Bone marrow (tissue), 2 donors: ENCODE measurements at places on chromosomes 5 and 9.

DNA sequence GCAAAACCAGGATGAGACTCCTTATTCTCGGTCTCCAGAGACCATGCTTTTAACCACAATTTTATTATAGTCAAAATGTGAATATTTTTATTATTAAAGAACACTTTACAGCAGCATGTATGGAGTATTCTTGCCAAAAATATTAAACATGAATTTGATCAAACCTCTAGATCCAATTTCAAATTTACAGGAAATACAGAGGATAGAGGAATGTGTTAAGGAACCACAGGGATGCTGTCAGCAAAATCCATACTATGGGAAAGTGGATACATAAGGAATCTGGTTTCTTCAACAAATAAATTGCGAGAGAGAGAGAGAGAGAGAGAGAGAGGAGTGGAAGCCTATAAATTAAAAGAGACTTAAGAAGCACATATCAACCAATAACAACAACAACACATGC, 348.2 kb upstream of the NUDT12 start:
- no peak for DNase-seq

- no peak for DNase-seq
Observed at GRCh38 chr5:148556835-148557234, 97.5 kb downstream of the HTR4 start.

DNA sequence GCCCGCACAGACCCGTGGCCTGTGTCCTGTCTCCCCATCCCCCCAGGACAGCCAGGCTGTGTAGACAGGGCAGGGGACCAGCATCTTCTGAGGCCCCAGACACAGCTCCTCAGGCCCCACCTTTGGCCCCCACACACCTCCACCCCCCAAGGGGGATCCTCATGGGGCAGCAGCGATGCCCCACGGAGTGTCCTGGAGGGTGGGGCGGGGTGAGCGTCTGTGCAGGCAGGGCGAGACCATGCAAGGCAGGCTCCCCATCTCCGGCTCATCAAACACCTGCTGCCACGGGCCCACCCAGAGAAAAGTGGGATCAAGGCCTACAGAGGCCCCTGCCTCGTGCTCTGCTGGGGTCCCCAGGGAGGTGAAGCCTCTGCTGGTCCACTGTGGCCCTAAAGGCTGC, 118.7 kb upstream of the FOXD4L5 start:
- no peak for DNase-seq

- no peak for DNase-seq
Observed at GRCh38 chr9:88280816-88281382, 107.3 kb upstream of the SPIN1 start.

DNA sequence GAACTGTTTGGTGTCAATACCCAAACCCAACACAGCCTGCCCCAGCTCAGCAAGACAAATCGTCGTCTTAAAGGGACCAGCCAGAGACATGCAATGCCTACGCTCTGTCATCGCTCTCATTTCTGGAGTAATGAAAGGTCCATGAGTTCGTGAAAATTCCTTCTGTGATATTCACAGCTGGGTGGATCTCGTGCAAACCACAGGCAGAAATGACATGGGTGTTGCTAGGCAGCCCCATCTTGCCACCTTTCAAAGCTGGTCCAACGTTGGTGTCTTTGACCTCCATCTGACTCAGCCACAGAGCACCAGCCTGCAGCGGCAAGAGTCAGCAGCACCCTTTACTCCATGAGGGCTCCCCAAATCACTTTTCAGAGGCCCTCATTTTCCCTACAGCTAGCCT, 215.3 kb downstream of the SLIT3 start:
- no peak for DNase-seq

GRCh38 chr9:128362774-128363173, 8.4 kb upstream of the URM1 start:
- DNase-seq: no peak

DNA sequence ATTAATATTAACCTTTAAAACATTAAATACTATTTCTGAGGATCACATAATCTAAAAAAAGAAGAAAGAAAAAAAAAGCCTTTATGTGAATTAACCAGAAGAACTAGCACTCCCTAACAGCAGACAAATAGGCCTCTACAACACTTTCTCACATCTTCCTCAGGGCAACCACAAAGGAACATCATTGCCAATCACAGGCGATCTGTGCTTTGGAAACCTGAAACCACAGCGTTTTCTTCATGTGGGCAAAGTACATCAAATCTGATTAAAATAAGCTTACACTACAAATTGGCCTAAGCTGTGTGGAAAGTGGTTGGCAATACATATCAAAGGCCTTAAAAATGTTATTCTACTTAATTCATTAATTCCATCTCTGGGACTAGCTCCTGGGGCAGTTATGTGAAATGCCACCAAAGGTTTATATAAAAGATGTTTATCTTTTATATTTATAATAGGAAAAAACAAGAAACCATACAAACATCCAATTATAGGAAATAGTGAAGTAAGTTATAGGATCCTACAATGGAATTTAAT, 184.8 kb upstream of the TBCA start:
- DNase-seq: no peak

DNA sequence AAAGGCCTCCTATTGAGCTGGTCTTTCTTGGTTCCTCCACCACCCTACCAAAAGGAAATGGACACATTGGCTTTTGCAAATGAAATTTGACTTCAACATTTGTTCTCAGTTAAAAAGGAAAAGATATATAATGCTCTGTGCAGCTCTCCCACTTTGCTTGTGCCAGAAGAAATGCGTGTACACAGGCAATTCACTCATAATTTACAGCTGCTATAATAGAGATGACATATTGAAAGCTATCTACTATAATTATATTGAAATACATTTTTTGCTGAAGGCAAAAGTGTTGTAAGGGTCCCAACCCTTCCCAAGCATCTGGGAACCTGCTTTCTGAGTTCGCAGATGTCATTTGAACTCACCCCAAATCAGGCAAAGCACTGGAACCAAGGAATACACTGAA, 173.2 kb downstream of the PBX3 start:
- DNase-seq: no peak

DNA sequence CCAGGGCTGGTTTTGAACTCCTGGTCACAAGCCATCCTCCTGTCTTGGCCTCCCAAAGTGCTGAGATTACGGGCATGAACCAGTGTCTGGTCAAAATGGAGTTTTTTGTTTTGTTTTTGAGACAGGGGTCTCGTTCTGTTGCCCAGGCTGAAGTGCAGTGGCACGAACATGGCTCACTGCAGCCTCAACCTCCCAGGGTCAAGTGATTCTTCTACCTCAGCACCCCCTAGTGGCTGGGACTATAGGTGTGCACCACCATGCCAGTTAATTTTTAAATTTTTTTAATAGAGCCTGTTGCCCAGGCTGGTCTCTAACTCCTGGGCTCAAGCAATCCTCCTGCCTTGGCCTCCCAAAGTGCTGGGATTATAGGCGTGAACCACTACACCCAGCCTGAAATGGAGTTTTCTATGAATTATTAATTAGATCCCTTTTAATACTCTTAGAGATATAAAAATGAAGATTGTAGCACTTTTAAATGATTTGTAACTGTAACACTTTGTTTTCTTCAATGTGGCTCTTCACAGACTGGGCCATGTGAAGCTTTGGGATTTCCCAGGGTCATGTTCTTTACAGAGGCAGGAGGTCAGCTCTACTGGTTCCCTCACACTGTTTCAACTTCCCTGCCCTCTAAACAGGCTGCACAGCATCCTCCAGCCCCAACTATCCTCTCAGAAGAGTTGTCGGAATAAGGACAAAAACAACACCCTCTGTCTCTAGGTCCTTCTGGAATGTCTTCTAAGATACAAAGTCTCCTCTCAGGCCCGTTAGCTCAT, 32.7 kb upstream of the SPARC start:
- DNase-seq: no peak

GRCh38 chr5:65418661-65419060, 63.1 kb downstream of the ADAMTS6 start:
- DNase-seq: no peak

DNA sequence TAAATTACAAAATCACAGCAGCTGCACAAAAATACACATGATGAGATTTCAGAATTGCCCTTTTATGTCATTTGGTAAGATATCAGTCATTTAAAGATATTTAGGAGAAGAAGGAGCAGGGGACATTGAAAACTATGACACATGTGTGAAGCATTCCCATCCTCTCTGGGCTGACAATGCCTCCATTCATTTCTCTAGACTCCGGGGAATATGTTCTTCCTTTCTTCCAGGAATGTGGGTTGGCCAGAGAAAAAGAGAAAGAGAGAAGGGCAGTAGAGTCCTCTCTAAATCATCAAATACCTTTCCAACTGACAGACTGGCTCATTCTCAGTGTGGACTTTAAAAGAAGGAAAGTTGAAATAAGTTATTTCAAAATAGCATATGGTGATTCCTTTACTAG, 205.6 kb upstream of the ADAMTSL1 start:
- no peak for DNase-seq

GRCh38 chr5:119284031-119284430, 71.8 kb upstream of the TNFAIP8 start:
- no peak for DNase-seq

DNA sequence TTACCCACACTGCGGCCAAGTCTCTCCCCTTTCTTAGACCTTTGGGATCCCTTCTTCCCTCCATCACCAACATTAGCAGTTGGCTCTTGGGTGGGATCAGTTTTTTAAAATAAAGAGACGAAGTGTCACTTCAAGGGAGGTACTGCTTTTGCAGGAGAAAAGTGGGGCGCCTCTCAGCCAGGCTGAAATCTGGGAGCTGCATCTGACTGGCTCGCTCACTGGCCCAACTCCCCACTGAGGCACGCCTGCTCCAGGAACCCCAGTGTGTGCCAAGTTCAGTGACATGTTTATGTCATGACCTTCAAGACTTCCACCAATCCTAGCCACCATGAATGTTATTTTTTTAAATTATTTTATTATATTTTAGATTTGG, 130.5 kb downstream of the MVB12B start:
- no peak for DNase-seq

DNA sequence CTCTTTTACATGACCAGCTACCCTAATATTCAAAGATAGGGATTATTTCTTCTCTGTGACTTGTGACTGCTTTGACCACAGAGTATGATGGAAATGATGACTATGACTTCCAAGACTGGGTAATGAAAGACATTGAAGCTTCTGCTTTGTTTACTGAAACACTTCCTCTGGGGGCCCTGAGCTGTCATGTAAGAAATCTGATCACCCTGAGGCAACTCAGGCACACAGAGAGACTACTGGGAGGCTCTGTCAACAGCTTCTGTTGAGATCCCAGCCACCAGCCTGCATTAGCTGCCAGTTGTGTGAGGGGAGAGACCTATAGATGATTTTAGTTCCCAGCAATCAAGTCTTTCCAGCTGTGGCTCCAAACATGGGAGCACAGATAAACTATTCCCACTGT, 76.5 kb downstream of the KCTD16 start:
- no peak for DNase-seq

DNA sequence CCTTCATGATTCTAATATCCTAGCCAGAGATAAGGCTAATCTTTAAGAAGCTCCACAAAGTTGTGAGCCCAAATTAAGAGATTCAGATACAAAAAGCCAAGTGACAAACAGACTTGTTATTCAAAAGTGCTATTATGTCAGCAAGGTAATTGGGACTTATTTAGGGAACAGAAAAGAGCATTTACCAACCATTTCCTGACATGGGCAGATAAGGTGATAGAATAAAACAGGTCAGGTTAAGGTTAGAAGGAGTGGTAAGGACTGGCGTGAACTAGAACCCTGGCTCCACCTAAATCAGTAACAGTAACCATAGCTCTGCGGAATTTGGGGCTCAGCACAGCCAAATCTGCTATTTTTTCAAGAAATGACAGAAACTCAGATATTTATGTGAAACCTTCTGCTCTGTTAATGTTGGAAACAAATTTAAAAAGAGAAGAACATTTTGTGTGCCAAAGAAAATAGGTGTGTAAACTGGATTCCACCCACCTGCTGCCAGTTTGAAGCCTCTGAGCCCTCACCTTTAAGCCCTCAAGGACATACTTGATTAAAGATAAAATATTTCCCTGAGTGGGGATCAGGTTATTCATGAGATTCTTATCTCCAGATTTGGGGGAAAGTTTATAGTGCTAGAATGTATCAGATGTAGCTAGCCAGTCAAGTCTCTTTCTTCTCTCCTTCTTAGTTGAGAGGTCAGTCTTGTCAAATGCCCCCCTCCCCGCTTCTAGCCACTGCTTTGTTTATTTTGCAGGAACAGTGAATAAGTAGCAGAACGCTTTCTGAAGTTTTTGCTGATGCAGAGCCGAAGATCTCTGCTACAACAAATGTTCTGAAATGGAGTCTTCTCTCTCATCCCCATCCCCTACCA, 10.2 kb upstream of the ERMP1 start:
- DNase-seq: no peak

- DNase-seq: no peak
Observed at GRCh38 chr5:169909945-169910344, 70.3 kb downstream of the INSYN2B start.

GRCh38 chr5:81556809-81557208, 162.9 kb upstream of the ACOT12 start:
- no peak for DNase-seq

GRCh38 chr9:122204491-122204890, 24.3 kb downstream of the LHX6 start:
- no peak for DNase-seq

DNA sequence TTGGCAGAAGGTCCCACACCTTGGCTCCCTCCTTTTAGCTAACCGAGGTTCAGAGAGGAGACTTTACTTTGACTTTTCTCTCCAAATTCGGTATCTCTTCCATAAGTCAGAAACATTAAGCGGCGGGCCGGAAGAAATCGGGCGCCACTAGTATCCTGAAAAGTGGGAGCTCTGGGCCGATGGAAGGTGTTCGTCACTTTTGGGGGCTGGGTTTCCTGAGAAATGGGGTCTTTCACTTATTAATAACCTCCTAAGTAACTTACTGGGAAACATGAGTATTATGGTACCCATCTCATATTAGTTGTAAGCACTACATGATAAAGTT, 716 bp downstream of the STX17 start:
- no peak for DNase-seq

GRCh38 chr9:110938242-110938641, 100.0 kb downstream of the LPAR1 start:
- no peak for DNase-seq

DNA sequence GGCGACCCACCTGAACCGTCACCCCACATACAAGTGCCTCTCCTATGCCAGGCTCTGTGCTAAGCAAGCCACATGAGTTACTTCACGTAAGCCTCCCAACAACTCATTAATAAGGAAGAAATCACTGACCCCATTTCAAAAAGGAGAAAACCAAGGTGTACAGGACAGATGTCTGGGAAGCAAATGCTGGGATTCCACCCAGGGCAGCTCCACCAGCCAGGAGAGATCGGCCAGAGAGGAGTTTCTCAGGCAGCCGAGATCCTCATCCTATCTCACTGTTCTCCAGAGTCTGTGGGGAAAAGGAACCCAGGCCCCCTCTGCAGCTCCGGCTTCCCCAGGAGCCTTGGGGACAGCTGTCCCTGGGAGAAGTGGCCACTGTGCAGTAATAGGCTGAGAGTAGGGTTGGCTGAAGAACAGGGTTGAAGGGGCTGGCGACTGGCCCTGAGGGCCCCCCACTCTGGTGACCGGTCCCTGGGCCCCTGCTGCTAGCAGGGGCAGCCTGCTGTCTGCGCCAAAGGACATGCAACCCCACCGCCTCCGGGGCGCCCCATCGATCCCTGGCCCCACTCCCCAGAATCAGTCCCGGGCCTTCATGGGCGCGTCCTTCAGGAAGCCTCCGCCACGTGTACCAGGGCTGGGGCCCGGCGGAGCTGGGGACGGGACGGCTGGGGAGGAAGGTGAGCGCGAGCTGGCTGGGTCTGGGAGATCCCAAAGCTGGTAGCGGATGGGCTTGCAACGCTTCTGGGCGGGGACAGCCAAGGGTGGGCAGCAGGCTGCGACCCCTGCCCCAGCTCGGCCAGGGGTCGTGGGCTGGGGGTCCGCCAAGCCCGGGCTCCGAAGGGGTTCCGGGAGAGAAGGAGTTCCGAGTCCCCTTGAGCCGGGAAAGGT, 44.1 kb upstream of the STXBP1 start:
- no peak for DNase-seq

- DNase-seq: no peak
Observed at GRCh38 chr9:130104491-130105193, 50.9 kb downstream of the GPR107 start.
